ENCODE measurements at places on chromosomes 4 and X. TPM values are rescaled to one million over a fixed set of nuclear protein-coding genes. Genes with fewer than 3 reads are reported as not detected.

Gene SLITRK4
- not detected for total RNA-seq

Gene PRRG1
- total RNA-seq: 9.8 TPM

Gene DRP2
- total RNA-seq: 3.4 TPM

Gene GRIPAP1
- total RNA-seq: 16.2 TPM

Gene AKAP4
- not detected for total RNA-seq

Gene MRFAP1L1
- total RNA-seq: 88.4 TPM

Gene BRS3
- not detected for total RNA-seq

Gene CXCL8
- 0.40 TPM for total RNA-seq

Gene VEGFD
- total RNA-seq: not detected

Gene PDE6B
- 0.03 TPM for total RNA-seq

Gene PNCK
- not detected for total RNA-seq

Gene REELD1
- not detected for total RNA-seq

Gene SHOX
- total RNA-seq: not detected

Gene SEPTIN6
- 70.9 TPM for total RNA-seq

Gene PRKG2
- not detected for total RNA-seq

Gene PIR
- total RNA-seq: 4.9 TPM

Gene TMEM156
- total RNA-seq: not detected

Gene PNMA5
- not detected for total RNA-seq

Gene MAOA
- 0.47 TPM for total RNA-seq

Gene NLRP2B
- not detected for total RNA-seq

Gene HSFX1
- 0.77 TPM for total RNA-seq

Gene PPBP
- not detected for total RNA-seq

Gene BEND2
- not detected for total RNA-seq

Gene FGFRL1
- 51.2 TPM for total RNA-seq

Gene RAB39B
- total RNA-seq: 0.56 TPM

Gene IBSP
- not detected for total RNA-seq

Gene ARHGEF38
- total RNA-seq: not detected
